Fibroblast of the conjunctiva (primary cell): ENCODE measurements at places on chromosomes 3 and 15.

DNA sequence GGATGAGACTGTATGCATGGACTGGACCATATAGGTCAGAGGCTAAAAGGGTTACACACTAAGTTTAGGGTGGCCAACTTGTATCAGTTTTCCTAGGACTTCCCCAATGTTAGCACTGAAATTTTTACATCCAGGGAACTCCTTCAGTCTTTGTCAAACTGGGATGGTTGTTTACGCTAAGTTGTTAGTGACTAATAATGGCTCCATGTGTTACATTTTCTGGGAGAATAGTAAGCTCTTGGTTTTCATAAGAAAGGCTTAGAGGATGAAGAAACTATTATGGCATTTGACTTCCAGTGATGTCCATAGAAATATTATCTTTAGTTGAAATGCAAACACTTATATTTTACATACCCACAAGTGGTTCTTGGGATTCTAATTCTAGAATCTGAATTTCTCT lies 57.9 kb upstream of the ST3GAL6 start:
- DNase-seq: no peak

GRCh38 chr3:73719413-73719851 lies 94.7 kb upstream of the PDZRN3 start:
- no peak for DNase-seq

DNA sequence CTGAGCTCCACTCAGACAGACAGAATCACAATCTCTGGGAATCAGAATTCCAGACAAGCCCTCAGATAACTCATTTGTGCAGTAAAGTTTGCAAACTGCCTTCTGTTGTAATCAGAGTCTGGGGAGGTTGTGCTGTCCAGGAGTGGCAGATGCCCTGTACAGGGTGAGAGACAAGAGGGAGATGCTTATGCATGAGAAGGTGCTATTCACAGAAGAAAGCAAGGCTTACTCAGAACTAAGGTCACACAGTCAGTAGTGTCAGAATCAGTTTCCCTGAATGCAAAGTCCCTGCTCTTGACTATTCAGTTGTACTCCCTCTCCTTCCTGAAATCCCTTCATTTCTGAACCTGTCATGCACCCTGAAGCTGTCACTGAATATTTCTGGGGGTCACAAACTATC lies 43.7 kb downstream of the SRPRB start:
- DNase-seq: no peak

GRCh38 chr3:55690177-55690576 lies 203.1 kb upstream of the WNT5A start:
- DNase-seq: no peak

DNA sequence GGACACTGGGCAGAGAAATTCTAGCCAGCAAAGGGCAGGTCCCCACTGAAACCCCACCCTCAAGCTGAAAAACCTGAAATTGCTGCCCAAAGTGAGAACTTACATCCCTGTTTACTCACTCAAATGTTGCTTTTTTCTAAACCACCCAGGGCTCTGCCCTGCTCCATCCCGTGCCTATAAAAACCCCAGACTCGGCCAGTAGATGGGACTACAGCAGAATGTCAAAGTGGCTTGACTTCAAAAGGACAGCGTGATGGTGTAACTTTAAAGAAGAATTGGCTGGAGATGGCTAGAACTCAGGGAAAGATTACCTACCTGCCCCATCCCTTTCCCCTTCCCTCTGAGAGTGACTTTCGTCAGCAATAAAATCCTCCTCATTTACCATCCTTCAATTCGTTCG lies 246.9 kb downstream of the PYDC2 start:
- no peak for DNase-seq

DNA sequence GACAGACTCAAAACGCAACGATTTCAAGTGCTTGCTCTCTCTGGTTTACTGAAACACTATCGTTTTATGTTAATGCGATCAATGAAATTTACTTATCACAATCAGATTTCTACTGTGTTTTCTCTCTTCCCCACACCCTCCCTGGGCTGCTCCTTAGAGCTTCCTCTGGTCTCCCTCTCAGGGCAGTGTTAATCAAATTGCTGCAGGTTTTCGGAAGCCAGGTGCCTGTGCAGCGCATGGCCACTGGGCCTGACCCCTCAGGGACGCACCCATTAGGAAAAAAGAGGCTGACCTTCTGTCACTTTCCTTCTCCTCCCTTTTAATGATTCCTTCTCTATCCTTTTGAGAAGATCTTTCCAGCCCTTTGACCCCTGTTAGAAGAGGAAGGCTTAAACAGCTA lies 134.5 kb upstream of the ONECUT1 start:
- no peak for DNase-seq
